ENCODE measurements at places on chromosomes 11 and 22.

DNA sequence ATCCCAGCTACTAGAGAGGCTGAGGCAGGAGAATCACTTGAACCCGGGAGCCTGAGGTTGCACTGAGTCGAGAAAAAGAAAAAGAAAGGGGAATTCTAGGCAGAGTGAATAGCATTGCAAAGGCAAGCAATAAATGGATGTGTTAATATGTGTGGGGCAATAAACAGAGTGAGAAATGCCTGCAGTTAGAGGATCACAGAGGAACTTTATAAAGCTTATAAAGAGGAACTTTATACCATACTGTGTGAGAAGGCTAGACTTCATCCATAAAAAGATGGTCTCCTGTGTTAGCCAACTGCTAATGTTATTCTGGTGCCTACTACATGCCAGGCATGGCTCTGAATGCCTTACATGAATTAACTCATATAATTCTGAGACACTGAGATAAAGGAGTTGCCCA lies 841 bp downstream of the B3GNT6 start:
- DNase-seq: no peak

- DNase-seq: no peak
Measured at GRCh38 chr11:88173956-88174355, 1.3 kb downstream of the RAB38 start.

DNA sequence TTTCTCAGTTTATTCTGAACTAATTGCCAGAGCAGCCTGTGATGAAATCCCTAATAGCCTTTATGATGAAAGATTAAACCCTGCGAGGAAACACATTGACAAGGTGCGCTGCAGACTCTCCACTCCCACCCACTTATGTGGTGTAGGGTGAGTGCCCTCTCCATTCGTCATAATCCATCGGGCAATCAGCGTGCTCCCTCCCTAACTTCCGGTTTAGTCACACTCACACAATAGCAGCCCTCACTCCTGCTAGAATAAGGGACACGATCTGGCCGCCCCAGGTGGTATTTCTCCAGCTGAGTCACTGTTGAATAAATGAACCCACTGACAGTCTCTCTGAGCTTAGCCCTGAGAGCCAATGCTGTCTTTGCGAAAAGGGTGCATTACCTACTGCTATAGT lies 188.3 kb downstream of the OPCML start:
- DNase-seq: no peak

DNA sequence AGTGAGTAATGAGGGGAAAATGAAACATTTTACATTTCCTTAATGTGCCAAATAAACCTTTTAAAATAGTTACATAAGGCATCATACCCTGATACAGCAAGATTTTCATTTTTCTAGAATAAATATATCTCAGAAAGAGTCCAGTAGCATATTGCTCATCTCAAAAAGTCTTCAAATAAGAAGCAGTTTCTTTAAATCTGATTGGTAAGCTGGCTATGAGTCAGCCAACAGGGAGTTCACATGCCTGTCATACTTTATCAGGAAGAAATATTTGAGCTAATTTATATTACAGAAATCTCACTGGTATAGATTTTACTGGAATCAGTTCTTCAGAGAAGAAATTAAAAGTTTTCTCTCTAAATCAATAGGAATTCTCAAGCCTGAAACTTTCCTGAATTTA lies 258.1 kb downstream of the C11orf87 start:
- DNase-seq: no peak

- no peak for DNase-seq
Measured at GRCh38 chr11:64770120-64770519, 8.2 kb downstream of the SF1 start.

DNA sequence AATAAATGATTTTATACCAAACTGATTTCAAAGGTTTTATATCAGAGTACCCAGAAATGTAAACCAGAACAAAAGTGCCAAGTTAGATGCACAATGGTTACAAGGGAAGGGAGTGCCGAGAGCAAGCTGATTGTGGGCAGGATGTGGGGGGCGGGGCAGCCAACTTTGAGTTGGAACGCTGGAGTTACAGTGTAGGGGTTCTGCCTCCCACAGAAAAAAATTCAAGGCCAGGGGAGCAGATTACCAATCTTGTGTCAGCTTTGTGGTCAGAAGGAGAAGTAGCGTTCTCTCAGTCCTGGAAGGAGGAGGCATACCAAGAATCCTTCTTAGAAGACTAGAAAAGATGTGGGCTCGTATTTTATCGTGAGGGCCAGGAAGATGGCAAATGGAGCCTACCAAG lies 15.9 kb upstream of the POU2AF2 start:
- no peak for DNase-seq

GRCh38 chr11:16372355-16372754 lies 16.0 kb upstream of the SOX6 start:
- DNase-seq: no peak

DNA sequence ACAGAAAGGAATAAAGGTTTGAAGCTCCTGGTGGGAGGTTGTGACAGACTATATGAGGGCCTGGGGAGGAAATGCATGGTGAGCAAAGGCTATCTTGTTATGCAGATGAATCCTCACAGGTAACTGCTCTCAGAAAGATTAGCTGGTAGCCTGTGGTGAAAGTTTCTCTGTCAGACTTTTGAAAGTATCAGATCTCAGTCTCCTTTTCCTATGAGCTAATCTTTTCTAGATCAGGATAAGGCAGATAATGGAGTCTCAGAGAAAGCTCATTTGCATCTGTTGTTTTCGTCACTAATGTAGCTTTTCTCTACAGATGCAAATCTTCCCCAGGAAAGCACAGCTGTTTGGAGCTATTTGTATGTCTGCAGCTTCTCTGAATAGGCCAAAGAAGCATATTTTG lies 21.0 kb upstream of the OR6X1 start:
- DNase-seq: no peak

- DNase-seq: no peak
Measured at GRCh38 chr11:75763846-75764245, 4.7 kb upstream of the DGAT2 start.

DNA sequence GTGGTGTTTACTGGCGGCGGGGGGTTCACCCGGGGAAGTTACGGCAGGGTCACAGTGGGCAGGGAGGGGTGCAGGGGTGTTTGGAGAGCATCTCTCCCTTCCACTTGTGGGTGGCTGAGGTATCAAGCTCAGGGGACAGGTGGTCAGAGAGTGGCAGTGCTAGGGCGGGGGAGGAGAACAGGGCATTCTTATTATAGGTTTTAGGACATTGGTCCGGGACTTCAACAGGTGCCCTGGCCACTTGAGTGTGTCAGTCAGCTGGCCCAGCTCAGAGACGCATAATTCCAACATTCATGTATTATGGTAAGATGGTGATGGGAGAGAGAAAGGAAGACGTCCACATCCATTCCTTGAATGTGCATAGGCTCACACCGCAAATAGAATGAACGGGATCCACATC lies 101.7 kb downstream of the TEAD1 start:
- no peak for DNase-seq

DNA sequence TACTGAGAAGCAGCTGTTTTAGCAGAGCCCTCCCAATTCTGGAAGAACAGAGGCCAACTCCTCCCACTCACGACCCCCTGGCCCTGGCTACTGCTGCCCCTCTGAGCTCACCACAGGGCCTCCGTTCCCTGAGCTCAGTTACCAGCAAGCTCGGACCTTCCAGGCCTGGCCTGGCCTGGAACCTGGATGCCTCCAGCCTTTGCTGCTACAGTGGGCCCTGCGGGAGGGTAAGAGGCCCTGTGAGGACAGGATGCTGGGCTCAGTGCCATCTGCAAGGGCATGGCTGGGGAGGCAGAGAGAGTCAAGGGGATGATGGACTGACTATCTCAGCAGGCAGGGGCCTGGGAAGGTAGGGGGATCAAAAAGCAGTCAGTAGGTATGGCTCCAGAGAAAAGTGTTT lies 209.9 kb upstream of the NCAM1 start:
- no peak for DNase-seq
